ENCODE measurements at places on chromosomes 3 and 15.
A peak's percentile ranks its signal among the peaks of the same experiment; 100 is the strongest.

DNA sequence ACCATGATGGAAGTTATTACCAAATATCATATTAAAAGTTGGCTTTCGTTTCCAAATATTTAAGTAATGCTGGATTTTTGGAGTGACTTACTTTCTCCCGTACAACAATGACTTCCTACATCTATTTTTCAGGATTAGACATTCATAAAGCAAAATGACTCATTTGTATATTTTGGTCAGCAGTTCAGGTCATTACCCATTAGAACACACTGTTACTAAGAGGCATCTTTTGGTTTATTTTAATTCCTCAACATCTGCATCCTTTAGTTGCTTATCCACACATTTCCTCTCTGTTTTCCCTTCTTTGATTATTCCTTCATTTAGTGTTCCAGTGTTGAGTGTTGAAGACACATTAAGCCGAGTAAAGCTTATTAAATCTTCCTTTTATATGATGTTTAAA, 348.2 kb downstream of the NAALADL2 start:
- no peak for DNase-seq

- no peak for DNase-seq
Observed at GRCh38 chr15:41568350-41569017, 9.5 kb downstream of the TYRO3 start.

- DNase-seq = no peak
Observed at GRCh38 chr15:31752065-31752762, 278.1 kb upstream of the CHRNA7 start.

DNA sequence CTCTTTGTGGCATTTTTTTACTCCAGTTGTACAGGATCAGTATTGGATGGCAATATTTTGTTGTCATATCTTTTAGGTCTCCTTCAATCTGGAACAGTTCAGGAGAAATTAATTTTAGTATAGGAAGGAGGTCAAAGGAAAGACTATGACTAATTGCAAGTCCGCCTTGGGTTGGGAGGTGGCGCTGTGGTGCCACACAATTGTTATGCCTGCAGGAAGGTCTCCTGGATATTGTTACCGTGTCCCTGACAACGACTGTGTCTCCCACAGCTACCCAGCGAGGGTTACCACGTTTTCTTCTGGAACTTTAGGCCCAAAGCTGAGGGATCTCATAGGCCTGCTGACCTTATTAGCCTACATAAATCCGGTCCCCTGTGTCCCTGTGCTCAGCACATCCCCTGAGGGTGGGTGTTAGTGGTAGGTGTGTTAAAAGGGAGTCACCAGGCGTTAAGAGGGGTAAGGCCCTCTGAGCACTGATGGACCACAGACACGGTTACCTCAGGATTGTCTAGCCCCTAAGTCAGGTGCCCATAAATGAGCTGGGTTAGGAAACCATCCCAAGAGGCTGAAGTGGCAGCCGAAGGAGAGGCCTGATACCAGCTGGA, 31.5 kb downstream of the KCNAB1 start:
- peak; percentile 5 for DNase-seq

DNA sequence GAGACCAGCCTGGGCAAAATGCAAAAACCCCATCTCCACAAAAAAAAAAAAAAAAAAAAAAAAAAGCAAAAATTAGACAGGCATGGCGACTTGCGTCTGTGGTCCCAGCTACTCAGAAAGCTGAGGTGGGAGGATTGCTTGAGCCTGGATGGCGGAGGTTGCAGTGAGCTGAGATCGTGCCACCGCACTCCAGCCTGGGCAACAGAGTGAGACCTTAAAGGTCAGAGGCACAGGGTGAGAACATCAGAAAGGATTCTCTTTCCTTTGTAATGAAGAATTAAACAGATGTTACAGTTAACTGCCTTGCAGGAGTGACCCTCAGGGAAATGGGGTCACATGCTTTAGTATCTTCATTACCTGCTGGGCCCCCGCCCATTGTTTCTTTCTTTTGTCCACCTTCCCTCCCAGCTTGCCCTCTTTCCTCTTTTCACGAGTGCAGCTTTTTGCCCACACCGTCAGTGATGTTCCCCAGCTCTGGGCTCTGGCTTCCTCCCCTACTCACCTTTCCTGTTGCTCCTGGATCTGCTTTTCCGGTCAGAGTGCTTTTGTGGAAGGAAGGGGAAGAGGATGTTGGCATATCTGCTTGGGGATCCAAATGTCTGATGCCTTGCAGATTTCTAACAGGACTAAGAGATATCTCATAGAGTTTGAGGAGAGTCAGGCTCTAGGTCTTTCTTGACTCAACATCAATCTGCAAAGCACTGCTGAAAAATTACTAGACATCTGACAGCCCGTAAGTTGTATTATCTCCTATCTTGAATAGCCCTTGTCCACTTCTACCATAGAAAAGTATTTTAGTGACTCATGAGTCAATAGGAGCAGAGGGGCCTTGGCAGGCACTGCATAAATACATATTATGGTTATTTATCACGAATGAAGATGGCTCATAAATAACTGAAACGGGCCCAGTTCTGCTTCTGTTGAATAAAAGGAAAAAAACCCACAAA, 35.6 kb upstream of the NDUFB4 start:
- DNase-seq = no peak

- DNase-seq = no peak
Observed at GRCh38 chr3:75248974-75249373, 415.2 kb upstream of the FRG2C start.

- no peak for DNase-seq
Observed at GRCh38 chr3:75272691-75273090, 391.4 kb upstream of the FRG2C start.

- no peak for DNase-seq
Observed at GRCh38 chr15:63800739-63801138, 33.0 kb downstream of the HERC1 start.

GRCh38 chr15:50735156-50735555, 30.4 kb downstream of the SPPL2A start:
- no peak for DNase-seq

DNA sequence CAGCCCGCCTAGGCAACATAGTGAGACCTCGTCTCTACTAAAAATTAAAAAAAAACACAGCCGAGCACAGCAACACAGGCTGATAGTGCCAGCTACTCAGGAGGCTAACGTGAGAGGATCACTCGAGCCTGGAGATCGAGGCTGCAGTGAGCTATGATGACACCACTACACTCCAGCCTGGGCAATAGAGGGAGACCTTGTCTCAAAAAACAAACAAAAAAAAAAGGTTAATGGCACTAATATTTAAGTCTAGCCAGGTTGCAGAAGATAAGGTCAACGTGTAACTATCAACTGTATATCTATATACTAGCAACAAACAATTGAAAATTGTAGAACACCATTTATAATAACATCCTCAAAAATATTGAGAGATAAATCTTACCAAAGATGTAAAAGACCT, 75.1 kb downstream of the MYO9A start:
- DNase-seq = no peak

GRCh38 chr3:193574488-193575070, 18.4 kb upstream of the OPA1 start:
- DNase-seq = no peak

DNA sequence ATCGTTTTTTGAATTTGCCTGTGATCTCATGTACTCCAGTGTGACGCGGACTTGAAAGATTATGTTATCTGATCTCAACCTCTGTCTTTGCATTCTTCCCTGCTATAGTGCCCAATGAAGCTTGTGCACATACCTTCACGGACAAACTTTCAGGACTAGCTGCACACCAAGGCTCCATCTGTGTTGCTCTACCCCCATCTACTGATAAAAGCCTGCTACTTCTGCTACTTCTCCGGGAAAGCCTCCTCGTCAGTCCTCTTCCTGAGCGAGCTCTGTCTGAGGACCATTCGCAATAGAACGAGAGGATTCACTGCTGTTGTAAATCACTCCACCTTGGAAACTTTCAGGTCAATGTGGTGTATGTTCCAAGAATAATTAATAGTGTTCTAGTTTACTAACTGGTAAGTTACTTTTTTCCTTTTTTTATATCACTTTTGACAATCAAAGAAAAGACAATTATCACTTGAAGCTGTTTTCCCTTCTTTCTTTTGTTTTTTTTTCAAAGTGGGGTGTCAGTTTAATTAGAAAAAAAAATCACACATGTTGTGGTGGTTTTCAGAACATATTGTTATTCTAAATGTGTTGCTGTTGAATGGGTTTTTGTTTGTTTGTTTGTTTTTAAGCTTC, 217.6 kb downstream of the ARRDC4 start:
- no peak for DNase-seq

DNA sequence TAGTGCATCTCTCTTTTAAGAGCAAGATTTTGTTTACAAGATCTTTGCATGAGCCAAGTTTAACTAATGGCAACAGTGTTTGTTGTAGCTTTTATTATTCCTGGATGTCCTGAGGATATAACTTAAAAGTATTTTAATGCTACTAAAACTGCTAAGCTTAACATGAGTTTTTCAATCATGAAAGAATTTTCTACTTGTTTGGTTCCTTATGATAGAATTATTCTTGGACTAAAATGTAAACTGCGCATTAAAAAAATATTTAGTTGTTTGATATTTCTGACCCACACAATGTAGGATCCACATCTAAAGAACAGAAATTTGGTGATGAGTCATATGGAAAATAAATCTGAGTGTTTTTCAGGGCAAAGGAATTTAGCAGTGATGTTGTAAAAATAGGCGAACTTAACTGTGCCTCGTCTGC, 70.8 kb downstream of the RAP2B start:
- DNase-seq = no peak

DNA sequence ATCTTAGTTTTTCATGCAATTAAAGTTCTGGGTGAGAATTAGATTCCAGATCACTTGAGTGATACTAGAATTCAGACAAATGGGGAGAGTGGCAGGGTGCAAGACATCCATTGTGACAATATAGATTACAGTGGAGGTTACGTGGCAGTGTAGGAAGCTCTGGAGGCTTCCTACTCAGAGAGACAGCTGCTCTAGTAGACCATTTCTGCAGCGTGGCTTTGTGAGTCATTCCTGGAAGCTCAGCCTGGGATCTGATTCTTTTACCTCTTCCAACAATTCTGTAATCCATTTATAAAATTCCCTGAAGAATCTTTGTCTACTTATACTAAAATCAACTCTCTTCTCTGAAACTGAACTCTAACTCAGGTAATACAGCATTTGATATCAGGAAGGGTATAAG, 90.4 kb upstream of the ASB14 start:
- DNase-seq = no peak

DNA sequence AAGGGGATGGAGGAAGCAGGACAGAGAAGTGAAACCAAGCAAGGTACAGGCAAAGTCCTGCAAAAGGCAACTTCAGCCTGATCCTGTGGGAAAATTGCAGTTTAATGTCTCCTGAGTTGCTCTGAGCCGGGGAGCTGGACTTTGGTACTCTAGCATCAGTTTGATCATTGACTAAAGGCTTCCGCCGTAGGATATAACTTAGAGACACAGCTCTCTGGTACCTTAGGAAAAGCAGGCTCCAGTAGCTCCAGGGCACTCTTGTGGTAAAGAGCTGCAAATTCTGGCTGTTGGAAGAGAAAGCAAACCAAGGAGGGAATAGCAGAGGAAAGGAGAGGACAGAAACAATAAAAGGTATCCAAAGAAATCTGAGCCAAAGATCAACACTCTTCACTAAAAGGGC, 521.1 kb downstream of the PLOD2 start:
- DNase-seq = no peak

GRCh38 chr3:157574531-157574930, 71.3 kb upstream of the VEPH1 start:
- DNase-seq = no peak

- DNase-seq = no peak
Observed at GRCh38 chr3:185502987-185503386, 4.2 kb upstream of the TMEM41A start.

DNA sequence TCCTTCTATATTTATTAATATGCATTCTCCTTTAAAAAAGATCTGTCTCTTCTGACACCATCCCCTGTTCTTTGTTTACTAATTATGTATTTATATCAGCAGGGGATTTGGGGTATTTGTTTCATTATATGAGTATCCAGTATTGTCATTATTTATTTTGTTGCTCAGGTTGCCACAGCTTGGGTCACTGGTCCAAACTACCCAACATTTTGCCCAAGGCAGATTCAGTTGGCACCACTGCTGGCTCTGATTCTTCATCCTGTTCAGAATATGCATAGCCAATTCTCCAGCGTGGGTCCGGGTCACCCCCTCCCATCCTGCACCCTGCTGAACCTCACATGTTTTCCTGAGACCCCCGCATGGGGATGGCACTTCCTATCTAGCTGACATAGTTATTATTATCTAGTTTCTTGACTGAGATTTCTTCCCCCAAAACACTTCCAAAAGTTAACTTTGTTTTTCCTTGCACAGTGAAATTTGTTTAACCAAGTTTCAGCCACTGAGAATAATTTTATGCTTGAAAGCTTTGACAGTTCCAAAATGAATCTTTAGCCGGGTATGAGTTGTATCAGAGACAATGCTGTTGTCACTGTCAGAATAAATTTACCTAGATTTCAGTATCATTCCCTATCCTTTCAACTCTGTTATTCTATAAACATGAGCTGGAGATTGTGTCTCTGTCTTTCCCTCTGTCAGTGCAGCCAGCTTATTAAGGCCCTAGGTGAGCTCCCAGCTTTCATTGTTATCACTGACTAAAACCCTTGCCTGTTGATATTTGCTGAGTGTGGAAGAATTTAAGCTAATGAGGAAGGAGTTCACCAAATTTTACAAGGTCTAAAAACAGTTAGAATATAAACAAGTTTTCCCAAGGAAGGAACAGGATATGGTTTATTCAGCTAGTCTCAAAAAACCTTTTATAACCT, 70.3 kb downstream of the TGFBR2 start:
- no peak for DNase-seq

- DNase-seq = no peak
Observed at GRCh38 chr15:75620058-75620820, 5.3 kb downstream of the SNUPN start.

DNA sequence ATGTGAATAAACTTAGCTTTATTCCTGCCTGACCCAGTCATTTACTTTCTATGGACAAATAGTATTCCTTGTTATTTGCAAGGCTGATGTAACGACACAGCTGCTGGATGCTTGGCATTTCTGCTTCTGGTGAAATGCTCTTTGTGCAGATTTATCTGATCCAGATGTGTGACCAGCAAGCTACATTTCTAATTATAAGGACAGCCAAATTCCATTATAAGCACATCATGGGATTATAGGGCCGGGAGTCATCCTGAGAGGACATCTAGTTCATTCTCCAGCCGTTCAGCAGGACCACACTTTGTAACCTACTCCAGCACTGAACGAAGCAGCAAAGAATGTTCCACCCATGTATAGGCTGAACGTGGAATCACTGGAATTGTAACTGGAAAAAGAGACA, 42.9 kb downstream of the FNDC3B start:
- DNase-seq = no peak

- no peak for DNase-seq
Observed at GRCh38 chr3:114846779-114847178, 300.3 kb downstream of the ZBTB20 start.

All from stimulated activated CD4-positive, alpha-beta T cell treated with anti-CD3 and anti-CD28 coated beads, TNF-alpha, amount 100 ng/mL, for 1 hour (primary cell).